ENCODE measurements at places on chromosomes 7 and 10. TPM values are rescaled to one million over a fixed set of nuclear protein-coding genes. Genes with fewer than 3 reads are reported as not detected.

GRCh38 chr10:52946486-52946885 lies 173.9 kb upstream of the MBL2 start:
- DNase-seq, result no peak

GTF2I gene
- 257 TPM for total RNA-seq

ABCB1 gene
- total RNA-seq, result 29.6 TPM

DNMBP gene
- 11.1 TPM for total RNA-seq

DNA sequence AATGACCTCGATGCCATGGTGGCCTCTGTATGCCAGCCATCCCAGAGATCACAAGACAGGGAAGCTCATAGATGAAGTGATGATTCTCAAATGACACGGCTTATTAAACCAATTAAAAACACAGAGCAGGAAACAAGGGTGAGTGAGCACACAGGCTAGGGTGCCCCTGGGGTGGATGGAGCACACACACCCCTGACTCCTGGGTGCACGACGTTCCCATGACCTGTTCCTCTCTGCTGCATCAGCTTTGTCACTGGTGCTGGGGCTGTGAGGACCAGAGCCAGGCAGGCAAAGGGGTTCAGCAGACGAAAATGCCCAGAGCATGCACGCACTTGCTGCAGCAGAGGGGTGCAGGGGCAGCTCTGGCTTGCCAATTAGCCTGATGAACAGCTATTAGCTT lies 86.5 kb upstream of the LRRC4 start:
- no peak for DNase-seq

DNA sequence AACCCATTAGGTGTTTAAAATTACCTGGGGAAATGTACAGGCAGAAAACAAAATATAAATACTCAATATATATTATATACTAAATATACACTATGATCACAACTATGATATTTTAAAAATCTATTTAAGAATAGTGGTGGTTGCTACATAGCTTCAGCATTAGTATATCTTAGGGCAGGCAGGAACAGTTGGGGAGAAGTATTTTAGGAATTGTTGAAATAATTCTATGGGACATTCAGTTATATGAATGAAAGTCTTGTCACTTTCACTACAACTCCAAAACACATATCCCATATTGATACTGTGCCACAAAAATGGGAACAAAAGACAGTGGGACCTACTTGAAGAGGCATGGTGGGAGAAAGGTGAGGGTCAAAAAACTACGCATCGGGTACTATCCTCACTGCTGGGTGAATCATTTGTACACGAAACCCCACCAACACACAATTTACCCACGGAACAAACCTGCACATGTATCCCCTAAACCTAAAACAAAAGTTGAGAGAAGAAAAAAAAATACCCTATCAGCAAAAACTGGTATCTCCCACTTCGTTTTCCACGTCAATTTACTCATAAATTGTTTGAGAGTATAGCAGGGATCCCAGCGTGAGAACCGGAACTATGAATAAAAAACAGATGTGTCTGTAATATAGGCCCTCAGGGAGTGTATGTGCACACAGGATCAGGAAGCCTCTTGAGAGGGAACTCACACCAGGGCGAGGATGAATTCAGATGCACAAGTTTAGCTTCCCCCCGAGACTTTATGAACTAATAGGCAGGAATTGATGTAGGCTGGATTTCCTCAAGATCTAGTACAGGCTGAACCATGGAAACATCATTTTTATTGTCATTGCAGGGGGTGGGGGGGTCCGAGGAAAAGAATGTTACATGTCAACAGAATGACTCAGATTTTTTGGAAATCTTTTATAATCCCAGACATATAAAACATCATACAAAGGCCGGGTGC lies 16.2 kb downstream of the SLC16A12 start:
- no peak for DNase-seq

DNA sequence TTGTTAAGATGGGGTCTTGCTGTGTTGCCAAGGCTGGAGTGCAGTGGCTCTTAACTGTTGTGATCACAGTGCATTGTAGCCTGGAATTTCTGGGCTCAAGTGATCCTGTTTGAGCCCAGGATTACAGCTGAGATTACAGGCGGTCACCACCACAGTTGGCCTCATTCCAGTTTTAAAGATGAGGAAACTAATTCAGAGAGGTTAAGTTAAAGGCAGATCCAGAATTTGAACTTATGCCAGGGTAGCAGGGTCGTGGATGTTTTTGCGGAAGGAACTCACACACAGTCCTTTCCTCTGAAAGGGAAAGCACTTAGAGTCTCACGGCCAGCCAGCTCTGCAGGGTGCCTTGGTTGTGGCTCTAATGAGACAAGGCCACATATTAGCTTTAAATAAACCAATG lies 84.7 kb downstream of the MMRN2 start:
- no peak for DNase-seq

MYH16 gene
- not detected for total RNA-seq

- no peak for DNase-seq
Measured at GRCh38 chr7:148487912-148488311, 102.7 kb upstream of the C7orf33 start.

TRPV6 gene
- 3.2 TPM for total RNA-seq

DNA sequence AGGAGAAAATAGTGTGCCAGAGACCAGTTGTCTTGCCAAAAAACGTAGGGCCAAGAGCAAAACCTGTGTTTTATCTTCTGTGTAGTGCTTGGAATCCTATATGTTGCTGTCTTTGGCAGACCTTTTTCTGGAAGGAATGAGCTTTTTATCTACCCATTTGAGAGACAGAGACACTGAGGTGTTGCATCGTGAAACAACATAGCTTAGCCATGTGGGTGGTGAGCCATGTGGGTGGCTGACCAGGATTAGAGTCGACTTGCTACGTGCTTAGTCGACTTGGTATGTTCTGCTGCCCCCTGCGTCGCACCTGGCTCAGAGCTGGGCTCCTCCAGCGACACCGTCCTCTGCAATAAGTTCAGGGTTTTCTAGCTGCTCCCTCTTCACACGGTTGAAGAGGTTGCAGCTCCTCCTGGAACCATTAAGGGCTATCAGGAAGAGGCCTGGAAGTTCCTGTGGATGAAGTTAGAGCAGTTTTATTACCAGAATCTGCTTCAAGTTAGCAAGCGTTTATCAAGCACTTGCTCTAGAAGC lies 175.8 kb downstream of the SH2D4B start:
- DNase-seq, result no peak

DNA sequence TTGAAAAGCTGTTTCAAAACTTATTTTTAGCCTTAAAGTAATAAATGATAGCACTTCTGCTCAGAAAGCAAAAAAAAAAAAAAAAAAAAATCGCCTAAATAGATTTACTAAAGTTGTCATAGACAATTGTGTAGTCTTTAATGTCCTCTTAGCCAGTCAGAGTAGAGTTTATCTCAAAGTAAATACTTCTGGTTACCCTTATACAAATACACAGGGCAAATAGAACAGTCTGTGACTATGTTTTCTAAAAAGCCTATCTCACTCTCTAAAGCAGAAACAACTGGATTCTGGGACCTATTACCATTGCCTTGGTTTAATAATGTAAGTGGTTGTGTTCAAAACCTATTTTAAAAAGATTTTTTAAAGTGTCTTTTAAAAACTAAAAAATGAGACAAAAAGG lies 156.2 kb upstream of the THSD7A start:
- DNase-seq, result no peak

CCL24 gene
- total RNA-seq, result not detected
